ENCODE measurements at places on chromosomes 1 and 21. TPM values are rescaled to one million over a fixed set of nuclear protein-coding genes. Genes with fewer than 3 reads are reported as not detected.

AZIN2 gene
- total RNA-seq: 2.2 TPM

DNA sequence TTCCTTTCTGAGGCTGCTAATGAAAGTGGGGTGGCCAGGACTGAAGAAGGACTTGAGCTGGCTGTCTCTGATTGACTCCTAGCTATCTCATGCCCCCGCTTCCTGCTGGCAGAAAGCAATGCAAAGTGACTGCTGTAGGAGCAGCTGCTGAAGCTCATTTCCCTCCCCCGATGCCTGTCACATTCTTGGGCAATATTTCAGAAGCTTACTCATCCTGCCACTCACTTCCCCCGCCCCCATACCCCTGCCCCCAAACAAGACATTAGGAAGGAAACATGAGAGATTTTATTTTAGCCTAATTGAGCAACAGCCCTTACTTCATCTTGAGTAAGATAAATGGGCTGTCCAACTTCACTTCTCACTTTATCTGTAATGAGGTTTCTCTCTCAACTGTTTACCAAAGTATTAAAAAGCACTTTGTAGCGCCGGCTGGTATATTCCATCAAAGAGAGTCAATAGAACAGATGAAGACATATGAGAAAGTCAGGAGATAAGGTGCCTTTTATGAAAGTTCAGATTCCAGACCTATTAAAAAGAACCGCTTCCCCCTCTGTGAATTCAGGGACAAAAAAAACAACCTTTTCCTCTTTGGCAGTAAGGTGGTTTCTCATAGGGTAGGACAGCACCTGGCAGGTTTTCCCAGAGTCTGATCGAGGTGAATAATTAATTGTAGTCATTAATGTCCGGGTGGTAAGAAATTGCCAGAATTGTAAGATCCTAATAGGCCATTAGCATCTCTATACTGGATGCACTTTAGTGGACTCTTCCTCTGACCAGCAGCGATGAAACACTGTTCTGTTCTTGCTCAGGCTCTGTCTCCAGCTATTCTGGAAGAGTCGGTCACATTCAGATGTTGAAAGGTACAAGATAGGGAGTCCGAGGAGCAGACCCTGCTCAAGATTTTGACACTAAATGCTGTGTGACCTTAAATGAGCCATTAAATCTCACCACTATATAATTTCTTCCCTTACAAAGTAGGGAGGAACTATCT, 70.2 kb downstream of the SH3GLB1 start:
- DNase-seq: peak; percentile 90
- H3K36me3 ChIP-seq: no peaks in the 10 kb centered on the region
- H3K27me3 ChIP-seq: no peaks in the 10 kb centered on the region
- H3K4me3 ChIP-seq: no peak overlapping the region
- H3K4me1 ChIP-seq: peaks cover 25% of the 10 kb centered on the region

LCE6A gene
- not detected for total RNA-seq

DNA sequence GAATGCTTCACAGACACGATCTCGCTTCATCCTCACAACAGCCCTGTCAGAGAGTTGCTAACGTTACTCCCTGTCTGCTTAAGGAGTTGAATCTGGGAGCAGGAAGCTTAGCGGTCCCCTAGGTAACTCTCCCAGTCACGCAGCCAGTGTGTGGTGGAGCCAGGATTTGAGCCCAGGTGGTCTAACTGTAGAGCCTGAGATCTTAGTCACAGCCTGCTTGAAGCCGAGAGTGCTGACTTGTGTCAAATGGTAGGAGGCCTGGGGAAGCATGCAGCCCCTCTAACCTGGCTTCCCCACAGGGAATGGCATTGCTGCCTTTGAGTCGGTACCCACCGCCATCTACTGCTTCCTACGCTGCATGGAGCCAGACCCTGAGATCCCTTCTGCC, 4.1 kb downstream of the ADPRS start:
- H3K36me3 ChIP-seq: peaks cover 35% of the 10 kb centered on the region
- H3K27ac ChIP-seq: no peak overlapping the region
- DNase-seq: no peak
- no peaks in the 10 kb centered on the region for H3K27me3 ChIP-seq

GRCh38 chr1:153619171-153619570, 3.0 kb upstream of the S100A14 start:
- no peak for DNase-seq
- H3K27me3 ChIP-seq: no peaks in the 10 kb centered on the region
- peaks cover 3% of the 10 kb centered on the region for H3K4me1 ChIP-seq
- peaks cover 24% of the 10 kb centered on the region for H3K36me3 ChIP-seq

- peaks cover 2% of the 10 kb centered on the region for H3K4me1 ChIP-seq
- no peaks in the 10 kb centered on the region for H3K27me3 ChIP-seq
- H3K36me3 ChIP-seq: no peaks in the 10 kb centered on the region
These were observed 363.1 kb upstream of the RUNX1 start for GRCh38 chr21:35412231-35412630.
